ENCODE measurements at places on chromosomes 5 and 9.

GRCh38 chr9:136996361-136997292, at the start of gene CLIC3:
TSS of gene CLIC3 (minus strand) at chr9:136996568. CDS start at chr9:136996543, 25 bp downstream.
- peak; percentile 51 for DNase-seq

- no peak for DNase-seq
These were observed 4.5 kb upstream of the HNRNPAB start for GRCh38 chr5:178199581-178200434.

DNA sequence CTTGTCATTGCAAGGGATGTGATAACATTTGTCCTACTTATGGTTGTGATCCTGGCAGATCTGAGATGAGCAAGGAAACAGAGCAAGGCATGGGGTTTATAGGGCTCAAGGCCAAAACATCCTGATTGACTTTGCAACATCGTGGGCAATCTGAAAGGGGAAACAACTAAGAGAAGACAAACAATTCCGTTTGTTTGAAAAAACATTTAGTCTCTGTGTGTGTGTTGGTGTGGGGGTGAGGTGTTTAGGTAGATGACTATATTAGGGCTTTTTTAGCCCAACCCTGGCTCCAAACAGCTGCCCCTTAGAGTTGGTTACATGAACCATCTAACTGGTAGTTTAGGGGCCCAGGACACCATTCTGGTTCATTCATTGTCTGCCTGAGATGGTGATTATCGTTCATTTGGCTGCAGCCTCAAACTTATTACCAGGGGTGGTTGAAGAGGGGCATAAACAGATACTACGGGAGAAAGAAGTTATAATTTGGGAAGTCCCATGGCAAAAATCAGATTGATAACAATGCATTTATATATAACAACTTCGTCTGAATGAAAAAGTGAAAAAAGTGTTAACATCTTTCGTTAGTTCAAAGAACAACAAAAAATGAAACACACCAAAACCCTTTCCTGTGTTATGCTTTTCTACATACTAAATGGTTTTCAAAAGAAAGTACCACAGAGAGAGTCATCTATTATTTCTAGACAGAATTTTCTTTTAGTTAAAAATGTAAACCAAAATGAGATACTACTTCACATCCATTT, 5.7 kb downstream of the FYB1 start:
- no peak for DNase-seq

GRCh38 chr9:87447547-87448432, 49.9 kb upstream of the DAPK1 start:
- DNase-seq = no peak
